Stimulated activated CD4-positive, alpha-beta T cell treated with anti-CD3 and anti-CD28 coated beads, Interleukin-1b, Interleukin-23, amount 100 ng/mL, for 48 hours (primary cell): ENCODE measurements at places on chromosomes 7 and 10.
A peak's percentile ranks its signal among the peaks of the same experiment; 100 is the strongest.

- no peak for DNase-seq
These were observed 8.9 kb upstream of the CTBP2 start for GRCh38 chr10:125169279-125169678.

- peak; percentile 45 for DNase-seq
These were observed at the start of gene ZNF316 for GRCh38 chr7:6636741-6637543. Gene ZNF316 (plus strand): TSS chr7:6637318. CDS start chr7:6642410, 5,092 bp downstream.

DNA sequence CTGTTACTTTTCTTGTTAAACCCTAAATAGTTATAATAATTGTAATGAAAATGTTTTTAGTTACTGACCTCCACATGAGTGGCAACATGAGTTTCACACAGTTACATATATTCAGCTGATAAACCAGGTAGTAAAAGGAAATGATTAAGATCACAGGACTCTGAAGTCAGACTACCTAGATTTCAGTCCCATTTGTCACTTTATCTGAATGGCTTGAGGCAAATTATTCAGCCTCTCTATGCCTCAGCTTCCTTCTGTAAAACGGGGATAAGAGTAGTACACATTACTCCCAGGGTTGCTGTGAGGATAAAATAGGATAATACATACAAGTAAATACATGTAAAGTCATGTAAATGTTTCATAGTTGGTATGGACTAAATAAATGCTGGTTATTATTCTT is 254.3 kb upstream of the LRRTM3 start:
- DNase-seq: no peak

DNA sequence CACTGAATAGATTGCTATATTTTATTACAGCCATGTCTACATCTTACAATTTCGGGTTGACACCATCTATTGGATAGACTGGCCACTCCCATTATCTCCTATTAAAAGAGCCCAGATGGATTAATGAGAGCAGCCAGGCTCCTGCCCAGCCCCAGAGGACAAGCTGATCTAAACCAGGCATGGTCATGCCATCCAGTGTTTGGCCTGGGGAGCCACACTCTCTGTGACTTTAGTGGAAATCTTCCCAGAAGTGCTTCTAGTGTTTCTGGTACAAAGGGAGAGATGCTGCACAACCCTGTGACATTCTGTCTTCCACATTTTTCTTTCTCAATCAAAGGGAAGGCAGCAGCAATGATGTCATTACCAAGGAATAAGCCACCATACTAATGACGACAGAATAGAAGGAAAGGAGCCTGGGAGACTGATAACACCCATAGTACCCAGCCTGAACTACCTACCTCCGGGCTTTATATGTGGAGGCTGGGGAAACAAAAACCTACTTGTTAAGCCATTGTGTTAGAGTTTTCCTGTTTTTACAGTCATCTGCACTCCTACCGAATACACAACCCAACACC is 5.0 kb downstream of the NEBL start:
- DNase-seq: no peak

GRCh38 chr7:116356333-116356965 is 143.1 kb upstream of the CAV2 start:
- DNase-seq: no peak

GRCh38 chr10:60967260-60967659 is 23.3 kb upstream of the RHOBTB1 start:
- DNase-seq: no peak

DNA sequence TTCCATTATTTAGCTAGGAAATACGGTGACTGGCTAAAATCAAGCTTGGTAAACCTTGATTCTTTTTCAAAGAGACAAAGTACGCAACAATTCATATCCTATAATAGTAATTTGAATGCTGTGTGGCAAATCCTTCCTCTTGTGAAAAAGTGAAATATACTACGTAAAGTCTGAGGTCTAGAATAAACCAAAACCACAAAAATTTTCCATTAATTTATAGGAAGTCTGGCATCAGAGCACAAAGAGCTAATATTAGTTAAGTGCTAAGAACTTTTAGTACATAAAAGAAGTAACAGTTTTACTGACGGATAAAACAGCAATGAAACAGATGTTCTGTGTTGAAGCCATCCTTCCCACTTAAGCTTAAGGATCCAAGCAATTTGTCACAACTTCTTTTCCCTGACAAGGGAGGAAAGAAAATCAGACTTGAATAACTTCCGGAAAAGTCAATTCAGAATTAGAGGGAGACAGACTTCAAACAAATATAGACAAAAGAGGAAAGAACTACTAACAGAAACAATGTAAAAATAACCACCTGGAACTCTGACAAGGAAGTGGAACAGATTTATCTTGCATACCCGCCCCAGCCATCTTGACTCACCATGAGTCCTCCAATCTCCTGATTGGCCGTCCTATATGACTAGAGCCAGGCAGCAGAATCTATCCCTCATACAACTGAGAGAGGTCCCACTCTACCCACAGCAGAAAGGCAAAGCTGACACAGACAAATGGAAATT is 34.6 kb downstream of the RHEB start:
- DNase-seq: peak; percentile 37

DNA sequence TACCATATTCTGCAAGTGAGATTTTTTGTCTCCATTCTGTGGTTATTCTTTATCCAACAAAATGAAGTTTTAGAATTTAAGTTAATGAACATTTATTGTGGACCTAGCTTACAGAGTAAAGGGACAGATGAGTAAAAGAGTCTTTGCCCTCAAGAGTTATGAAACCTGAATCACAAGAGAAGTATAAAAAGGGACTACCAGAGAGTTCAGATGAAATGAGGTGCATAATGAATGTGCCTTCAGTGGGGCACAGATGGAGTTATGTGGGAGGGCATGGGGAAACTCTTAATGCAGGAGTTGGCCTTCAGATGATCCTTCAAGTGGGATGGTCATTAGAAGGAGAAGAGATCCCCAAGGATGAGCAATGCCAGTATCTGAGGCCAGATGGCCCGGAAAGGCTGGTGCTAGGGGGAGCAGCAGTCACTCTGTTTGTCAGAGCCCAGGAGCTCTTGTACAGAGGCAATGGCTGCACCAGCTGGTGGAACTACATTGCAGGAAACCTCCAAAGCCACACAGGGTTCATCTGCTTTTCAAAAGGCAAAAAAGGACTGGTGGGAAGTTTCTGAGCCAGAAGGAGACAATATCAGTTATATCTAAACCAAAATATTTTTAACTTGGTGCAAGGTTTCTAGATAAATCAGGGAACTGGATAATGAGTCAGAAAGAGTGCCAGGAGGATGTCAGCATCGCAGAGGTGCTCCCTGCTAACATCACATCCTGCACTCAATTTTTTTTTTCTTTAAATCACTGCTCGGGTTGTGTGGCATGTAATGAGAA is 162.0 kb downstream of the KLF6 start:
- DNase-seq: peak; percentile 50

DNA sequence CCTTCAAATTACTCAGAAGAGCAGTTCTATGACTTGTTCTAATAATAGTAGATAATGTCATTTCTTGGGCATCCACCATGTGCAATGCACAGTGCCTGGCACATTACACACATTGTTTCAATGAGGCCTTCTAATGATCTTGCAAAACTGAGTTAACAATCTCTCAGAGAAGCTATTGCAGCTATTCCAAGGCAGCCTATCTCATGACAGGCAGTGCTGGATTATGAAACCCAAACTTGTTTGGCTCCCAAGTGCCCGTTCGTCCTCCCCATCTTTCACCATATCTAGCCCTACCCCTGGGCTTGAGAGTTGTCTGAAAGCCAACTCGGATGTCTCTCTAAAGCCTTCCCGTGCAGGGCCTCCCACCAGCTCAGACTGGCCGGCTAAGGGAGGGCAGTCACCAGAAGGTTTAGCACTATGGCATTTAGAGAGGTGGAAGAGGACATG is 405.1 kb downstream of the PLXNA4 start:
- no peak for DNase-seq

DNA sequence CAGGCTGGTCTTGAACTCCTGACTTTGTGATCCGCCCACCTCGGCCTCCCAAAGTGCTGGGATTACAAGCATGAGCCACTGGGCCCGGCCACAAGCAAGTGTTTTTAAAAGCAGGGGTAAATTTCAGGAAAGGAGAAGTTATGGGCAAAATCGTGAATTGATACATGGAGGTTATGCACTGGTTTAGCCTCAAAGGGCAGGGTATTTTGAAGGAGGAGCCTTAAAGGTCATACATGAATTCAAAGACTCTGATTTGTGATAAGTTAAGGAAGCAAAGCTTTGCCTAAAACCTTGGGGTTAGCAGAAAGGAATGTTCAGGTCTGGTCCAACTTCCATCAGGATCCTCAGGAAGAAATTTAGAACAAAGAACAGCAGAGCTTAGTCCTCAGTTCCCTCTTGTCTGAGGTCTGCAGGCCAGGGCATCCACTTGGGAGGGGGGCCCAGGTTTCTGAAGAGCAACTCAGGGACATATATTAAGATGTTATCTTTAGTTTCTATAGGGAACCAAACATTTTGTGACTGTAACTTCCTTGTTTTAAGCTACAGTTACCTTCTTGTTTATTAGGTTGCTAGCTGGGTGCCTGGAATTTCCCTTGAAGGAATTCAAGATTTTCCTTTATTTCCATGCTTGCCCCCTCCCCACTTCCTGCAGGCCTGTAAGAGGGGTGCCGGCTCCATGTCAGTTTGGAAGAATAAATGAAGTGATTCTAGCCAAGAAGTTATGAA is 2.8 kb upstream of the REPIN1 start:
- DNase-seq: no peak

- DNase-seq: no peak
These were observed 92.1 kb downstream of the CCDC71L start for GRCh38 chr7:106568680-106569499.

GRCh38 chr7:37198906-37199485 is 249.7 kb downstream of the ELMO1 start:
- DNase-seq: peak; percentile 69

DNA sequence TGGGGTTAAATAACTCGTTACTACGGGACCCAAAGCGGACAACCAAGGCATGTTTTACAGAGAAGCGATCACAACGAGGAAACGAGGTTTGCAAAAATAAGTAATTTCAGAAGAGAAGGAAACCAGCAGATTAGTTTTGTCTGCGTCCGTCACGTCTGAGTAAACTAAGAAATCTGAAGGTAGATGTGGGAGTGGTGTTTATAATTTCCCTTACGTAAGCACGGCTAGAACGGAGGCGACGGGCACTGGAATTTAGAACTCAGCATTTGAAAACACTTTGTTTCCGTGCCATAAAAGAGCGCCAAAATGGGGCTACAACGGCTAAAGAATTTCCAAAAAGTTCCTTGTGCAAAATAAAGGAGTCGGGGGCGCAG is 718 bp upstream of the UMAD1 start:
- peak; percentile 57 for DNase-seq

GRCh38 chr7:117950601-117951260 is 77.5 kb upstream of the CTTNBP2 start:
- no peak for DNase-seq
